Bladder microvascular endothelial cell (primary cell): ENCODE measurements at places on chromosomes 7 and 10. TPM values are rescaled to one million over a fixed set of nuclear protein-coding genes. Genes with fewer than 3 reads are reported as not detected.

The BPGM gene
- total RNA-seq: 15.2 and 20.1 TPM in 2 replicates

The TAC1 gene
- not detected in 2 replicates for total RNA-seq

The OSBPL3 gene
- total RNA-seq: 12.6 and 40.3 TPM in 2 replicates

The MRC1 gene
- total RNA-seq: 2.1 and 281 TPM in 2 replicates

The SERPINE1 gene
- 270 and 1,595 TPM in 2 replicates for total RNA-seq

The RNF148 gene
- total RNA-seq: 0.97 and 4.5 TPM in 2 replicates

The ADAM12 gene
- total RNA-seq: 0.16 and 0.63 TPM in 2 replicates

The HERC4 gene
- 33.7 and 63.1 TPM in 2 replicates for total RNA-seq

The TAS2R41 gene
- total RNA-seq: not detected in 2 replicates

The HNRNPF gene
- total RNA-seq: 226 and 312 TPM in 2 replicates

The TAS2R3 gene
- 0.97 and 3.9 TPM in 2 replicates for total RNA-seq

The MPP7 gene
- 0.32 and 10.6 TPM in 2 replicates for total RNA-seq

The ACHE gene
- total RNA-seq: 0.16 and 11.3 TPM in 2 replicates

The CPXM2 gene
- total RNA-seq: 0.38 and 4.9 TPM in 2 replicates

The BAMBI gene
- 0.32 and 1.6 TPM in 2 replicates for total RNA-seq

The SSC4D gene
- total RNA-seq: under 0.01 and 0.44 TPM in 2 replicates

The FEZF1 gene
- total RNA-seq: not detected in 2 replicates

The TMEM236 gene
- total RNA-seq: 0.32 and 2.1 TPM in 2 replicates

The MOGAT3 gene
- total RNA-seq: not detected in 2 replicates

The TEX47 gene
- not detected in 2 replicates for total RNA-seq

The PALD1 gene
- 105 and 132 TPM in 2 replicates for total RNA-seq

The FRAT2 gene
- total RNA-seq: 8.2 and 9.4 TPM in 2 replicates

The DNMBP gene
- 13.1 and 39.2 TPM in 2 replicates for total RNA-seq

The ANKRD22 gene
- total RNA-seq: not detected in 2 replicates

The FAM25G gene
- total RNA-seq: not detected in 2 replicates

The IDI2 gene
- total RNA-seq: not detected in 2 replicates

The PKD2L1 gene
- not detected in 2 replicates for total RNA-seq

The NRP1 gene
- 121 and 165 TPM in 2 replicates for total RNA-seq

The TUBB8 gene
- not detected in 2 replicates for total RNA-seq

The SLC13A1 gene
- not detected in 2 replicates for total RNA-seq

The SPDYE16 gene
- total RNA-seq: under 0.01 and 0.13 TPM in 2 replicates

The CPA4 gene
- total RNA-seq: 0.25 TPM in 1 of 2 replicates, not detected in the other

The ARHGEF35 gene
- 0.06 and 0.32 TPM in 2 replicates for total RNA-seq

The FAM20C gene
- 3.1 and 8.2 TPM in 2 replicates for total RNA-seq

The NOBOX gene
- total RNA-seq: not detected in 2 replicates

The GALNT17 gene
- total RNA-seq: not detected in 2 replicates

The AKR1C1 gene
- total RNA-seq: 0.65 and 14.5 TPM in 2 replicates

The SFMBT2 gene
- total RNA-seq: 2.7 and 3.1 TPM in 2 replicates

The SH2B2 gene
- total RNA-seq: 0.97 and 1.2 TPM in 2 replicates

The EIF5AL1 gene
- total RNA-seq: 0.16 and 0.25 TPM in 2 replicates

The GNG11 gene
- 235 and 256 TPM in 2 replicates for total RNA-seq

The PNLIPRP1 gene
- total RNA-seq: not detected in 2 replicates

The TCF7L2 gene
- 0.97 and 4.0 TPM in 2 replicates for total RNA-seq

The SGPL1 gene
- total RNA-seq: 10.2 and 28.5 TPM in 2 replicates

The CCDC172 gene
- total RNA-seq: not detected in 2 replicates

The UCN3 gene
- not detected in 2 replicates for total RNA-seq

The GUSB gene
- 25.6 and 70.3 TPM in 2 replicates for total RNA-seq

The OPALIN gene
- not detected in 2 replicates for total RNA-seq

The GIMAP4 gene
- 131 and 293 TPM in 2 replicates for total RNA-seq

The CALHM3 gene
- not detected in 2 replicates for total RNA-seq

The MDFIC gene
- 12.0 and 36.6 TPM in 2 replicates for total RNA-seq

The GPR26 gene
- total RNA-seq: not detected in 2 replicates

The CALML5 gene
- not detected in 2 replicates for total RNA-seq

The PHYHIPL gene
- total RNA-seq: not detected in 2 replicates

The C10orf62 gene
- total RNA-seq: 0.06 TPM in 1 of 2 replicates, not detected in the other
